ENCODE measurements at places on chromosomes 12 and 14.

DNA sequence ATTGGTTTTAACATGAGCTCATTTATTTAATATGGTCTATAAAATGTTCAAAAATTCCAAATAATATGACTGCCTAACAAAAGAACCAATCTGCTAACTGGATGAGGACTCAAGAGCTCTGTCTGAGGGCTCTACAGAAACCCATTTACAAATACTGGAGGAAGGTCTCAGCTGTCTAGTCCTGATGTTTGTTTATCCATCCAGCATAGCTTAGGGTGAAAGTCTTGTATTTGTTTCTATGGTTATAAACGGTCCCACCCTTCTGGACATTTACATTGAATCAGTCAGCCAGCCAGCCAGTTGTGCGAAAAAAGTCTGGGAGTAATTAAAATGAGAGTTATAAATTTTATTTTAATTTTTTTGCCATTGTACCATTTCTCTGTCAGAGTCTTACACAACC, 220.7 kb downstream of the BMP4 start:
- no peak for DNase-seq

- no peak for DNase-seq
These were observed 364.1 kb downstream of the EGLN3 start for GRCh38 chr14:33586806-33587205.

- no peak for DNase-seq
These were observed 24.2 kb downstream of the FGD4 start for GRCh38 chr12:32423559-32423958.

- DNase-seq: peak; percentile 8
These were observed 1.2 kb downstream of the USP30 start for GRCh38 chr12:109053382-109054123.

DNA sequence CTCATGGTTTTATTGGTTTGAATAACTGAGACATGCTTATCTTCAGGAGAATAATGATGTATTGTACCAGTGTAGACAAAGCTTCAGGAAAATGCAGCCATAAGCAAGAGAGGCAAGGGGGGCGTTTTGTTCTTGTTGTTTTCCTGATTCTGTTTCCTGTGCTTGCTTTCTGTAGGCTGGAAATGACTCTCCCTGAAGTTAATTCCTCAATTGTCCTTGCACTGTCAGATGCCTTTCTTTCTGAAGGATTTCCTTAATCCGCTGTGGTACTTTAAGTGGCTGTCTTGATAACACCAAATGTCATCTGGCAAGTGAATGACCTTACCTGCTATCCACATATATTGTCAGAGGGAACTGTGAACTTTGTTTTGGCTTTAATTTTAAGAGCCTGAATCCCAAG, 220.0 kb downstream of the NEDD1 start:
- DNase-seq: no peak

- no peak for DNase-seq
These were observed 104.5 kb downstream of the PRKAB1 start for GRCh38 chr12:119772431-119772830.

DNA sequence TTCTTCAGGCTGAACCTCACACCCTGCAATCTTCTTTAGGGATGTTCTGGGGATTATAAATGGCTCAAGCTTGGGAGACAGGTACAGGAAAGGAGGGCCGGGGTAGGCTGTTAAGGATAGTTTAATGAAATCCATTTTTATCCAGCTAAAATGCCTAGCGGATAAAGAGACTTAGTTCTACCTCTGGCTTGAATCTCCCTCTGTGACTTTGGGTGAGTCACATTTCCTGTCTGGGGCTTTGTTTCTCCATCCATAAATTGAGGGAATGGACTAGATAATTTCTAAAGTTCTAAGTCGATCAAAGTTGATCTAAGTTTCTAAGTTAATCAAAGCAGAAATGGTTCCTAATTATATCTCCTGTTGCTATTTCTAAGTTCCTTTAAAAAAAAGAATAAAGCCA, 319.6 kb upstream of the E2F7 start:
- no peak for DNase-seq

GRCh38 chr12:95083471-95083870, 10.1 kb upstream of the NR2C1 start:
- DNase-seq: no peak

GRCh38 chr14:68921666-68922065, 57.4 kb downstream of the ACTN1 start:
- DNase-seq: no peak

DNA sequence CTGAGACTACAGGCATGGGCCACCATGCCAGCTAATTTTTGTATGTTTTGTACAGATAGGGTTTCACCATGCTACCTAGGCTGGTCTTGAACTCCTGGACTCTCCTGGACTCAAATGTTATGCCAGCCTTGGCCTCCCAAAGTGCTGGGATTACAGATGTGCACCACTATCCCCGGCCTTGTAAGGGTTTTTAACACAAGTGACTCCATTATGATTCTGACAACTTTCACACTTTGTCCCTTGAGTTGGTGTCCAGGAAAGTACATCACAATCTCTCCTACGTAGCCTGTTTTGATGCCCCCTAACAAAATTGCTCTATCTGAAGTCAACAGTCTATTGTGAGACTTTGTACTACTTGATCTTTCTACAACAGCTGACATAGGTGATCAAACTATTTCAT, 11.4 kb upstream of the METAP2 start:
- DNase-seq: no peak

DNA sequence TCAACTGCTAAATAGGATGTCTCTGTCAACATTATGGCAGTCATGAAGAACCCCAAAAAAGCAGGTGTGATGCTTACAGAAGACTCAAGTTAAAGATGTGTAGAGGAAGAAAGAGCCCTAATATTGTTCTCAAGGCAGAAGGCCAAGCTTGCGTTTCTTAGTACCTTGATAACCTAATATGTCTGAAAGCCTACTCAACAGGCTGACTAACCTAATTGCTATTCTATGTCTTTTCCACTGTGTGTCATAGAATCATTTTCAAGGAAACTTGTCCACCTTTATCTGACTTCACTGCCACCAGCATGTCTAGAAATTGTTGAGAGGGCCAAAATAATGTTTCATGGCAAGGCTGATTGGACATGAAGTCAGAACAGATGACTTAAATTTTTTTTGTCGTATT, 373.2 kb downstream of the BTG1 start:
- DNase-seq: no peak

GRCh38 chr12:114681116-114681871, 2.7 kb downstream of the TBX3 start:
- DNase-seq: no peak

GRCh38 chr12:108950991-108951739, 69.7 kb downstream of the SVOP start:
- DNase-seq: peak; percentile 62

GRCh38 chr14:95507174-95507573, 9.3 kb downstream of the SYNE3 start:
- DNase-seq: no peak

DNA sequence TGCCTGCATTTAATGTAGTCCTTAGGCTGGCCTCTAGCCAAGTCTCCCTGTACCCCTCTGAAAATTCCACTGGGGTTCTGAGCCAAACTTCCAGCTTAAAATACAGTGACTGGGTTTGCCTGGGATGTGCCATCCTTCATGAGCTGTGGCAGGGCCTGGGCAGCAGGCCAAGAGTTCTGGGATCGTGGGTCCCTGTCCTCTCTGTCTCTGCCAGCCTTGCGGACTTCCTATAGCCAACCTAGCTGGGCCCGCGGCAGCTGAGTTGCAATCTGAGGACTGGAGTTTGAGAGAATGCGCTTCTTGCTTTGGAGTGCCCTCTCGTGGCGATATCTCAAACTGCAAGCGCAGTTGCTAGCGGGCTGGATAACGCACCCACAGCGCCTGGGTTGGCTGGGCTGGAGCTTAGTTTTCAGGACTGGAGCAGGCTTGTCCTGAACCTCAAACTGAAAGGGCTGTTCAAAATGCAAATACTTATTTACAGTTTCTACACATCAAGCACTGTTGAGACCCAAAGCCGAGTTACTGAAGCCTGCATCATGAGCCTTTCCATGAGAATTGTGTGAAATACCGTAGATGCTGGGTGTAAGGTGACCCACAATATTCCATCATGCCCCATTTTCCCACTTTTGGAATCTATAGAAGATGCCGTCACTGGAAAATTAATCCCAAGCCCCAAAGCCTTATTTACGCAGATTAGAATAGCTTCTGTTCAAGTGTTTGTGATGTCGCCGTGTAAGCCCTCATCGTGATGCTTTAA, 7.3 kb upstream of the IFI27L2 start:
- DNase-seq: peak; percentile 78

DNA sequence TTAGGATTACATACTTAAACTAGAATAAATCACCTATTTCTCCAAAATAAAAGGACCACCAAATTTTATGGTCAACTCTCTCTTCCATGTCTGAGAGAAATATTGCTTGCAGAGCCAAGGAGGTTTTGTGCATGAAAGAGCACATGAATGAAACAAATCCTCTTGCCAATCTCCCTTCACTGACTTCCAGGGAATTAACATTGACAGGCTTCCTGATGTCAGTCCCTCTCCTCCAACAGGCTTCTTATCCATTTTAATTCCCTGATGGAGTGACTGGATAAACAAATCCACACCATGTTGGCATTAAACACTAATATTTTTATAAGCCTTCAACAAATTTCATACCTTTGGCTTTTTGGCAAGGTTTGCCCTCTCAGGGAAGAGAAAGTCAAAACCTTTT, 45.3 kb upstream of the CNTN1 start:
- no peak for DNase-seq

- DNase-seq: no peak
These were observed 30.6 kb upstream of the GALNT9 start for GRCh38 chr12:132359971-132360370.

DNA sequence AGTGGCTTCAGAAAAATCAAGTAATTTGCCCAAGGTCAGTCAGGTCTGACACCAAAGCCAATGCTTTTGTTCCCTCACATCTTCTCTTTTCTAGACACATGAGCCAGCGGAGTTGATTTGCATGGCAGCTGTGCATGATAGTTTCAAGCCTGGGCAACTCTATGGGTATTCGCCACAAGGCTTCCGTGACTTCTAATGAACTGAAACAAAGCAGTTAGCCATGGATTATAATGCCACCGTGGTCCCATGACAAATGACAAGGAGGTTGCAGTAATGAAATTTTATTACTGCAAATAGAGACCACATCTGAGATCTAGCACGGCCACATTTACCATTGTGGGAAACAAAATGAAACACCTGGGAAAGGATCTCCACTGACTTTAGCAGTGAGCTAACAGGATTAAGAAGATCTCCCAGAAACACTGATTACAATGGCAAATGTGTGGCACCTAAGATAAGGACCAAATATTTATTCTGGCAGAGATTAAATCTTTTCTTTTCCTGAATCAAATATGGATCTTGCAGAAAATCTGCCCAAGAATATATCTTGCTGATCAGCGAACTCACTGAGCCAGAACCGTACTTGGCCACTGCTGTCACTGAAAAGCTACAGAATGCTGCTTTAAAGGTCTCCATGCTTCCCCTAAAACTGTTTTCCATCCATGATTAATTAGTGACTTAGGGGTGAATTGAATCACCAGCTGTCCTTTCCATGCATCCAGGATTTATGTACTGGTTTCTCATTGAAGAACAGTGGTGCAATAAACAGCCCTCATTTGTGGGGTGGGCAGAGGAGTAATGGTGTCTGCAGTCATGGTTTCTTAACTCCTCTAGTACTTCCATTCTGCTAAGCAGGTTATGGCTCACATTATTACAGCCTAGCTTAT, 551.0 kb downstream of the DIO2 start:
- no peak for DNase-seq

GRCh38 chr14:23366426-23366921, 1.5 kb upstream of the EFS start:
- no peak for DNase-seq

DNA sequence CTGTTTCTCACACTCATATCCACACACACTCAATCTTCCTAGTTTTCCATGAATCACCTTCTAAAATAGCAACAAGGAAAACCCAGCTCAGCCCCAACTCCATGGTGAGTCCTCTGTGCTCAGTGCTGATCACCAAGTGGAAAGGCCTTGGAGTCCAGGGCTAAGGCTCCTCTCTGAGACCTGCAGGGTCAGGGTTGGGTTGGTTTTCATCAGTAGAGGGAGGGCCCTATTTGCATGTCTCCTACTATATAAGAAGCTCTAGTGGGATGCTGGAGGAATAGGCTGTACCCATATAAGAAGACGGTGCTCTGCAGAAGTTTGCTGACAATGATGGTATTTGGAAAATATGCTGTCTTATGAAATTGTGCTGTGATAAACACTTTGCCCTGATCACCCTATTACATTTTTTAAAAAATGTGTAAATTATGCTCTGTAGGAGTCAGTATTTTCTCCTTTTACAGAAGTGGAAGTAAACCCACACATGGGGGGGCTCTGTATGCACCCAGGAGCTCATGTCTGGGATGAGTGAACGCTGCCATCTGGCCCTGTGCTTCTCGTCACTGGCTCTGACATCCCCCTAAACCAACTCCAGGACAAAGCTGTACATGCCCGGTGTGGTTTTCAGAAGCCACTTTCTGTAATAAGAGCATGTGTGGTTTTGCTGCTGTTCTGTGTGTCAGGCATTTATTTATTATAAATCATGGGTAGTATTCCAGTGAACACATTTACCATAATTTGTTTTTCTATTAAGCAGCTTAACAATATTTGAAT, 536.3 kb downstream of the TMEM121 start:
- peak; percentile 90 for DNase-seq

DNA sequence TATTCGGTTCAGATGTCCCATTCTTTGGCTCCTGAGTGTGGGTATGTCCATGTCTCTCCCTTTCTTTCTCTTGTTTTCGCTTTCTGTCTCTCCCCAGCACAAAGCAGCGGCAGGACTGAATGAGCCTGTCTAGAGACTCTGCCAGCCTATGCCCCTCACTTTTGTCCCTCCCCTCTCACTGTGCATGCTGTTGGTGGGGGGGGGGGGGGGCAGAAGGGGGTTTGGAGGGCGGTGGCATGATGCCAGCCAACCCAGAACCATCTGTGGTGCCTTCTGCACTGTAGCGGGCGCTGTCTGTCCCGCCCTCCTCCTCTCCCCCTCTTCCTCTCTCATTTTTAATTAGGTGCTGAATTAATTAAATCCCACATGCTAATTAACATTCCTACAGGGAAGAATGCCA, 17.7 kb downstream of the NGDN start:
- DNase-seq: no peak

DNA sequence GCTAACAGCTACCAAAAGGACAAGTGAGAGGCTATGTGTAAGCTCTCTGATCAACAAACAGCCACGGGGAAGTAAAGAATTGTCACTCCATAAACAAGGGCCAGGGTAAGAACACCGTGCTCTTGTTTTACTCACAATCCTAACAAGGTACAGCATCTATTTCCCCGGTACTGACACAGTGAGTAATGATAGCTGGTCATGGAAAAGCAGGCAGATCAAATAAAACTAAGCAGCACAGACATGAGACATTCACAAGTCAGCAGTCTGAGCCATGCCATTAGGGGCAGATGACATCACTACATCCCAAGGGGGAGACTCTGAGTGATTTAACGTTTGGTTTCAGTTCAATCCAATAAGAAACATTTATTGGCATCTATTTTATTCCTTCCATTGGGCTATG, 54.4 kb downstream of the ARL6IP4 start:
- no peak for DNase-seq

DNA sequence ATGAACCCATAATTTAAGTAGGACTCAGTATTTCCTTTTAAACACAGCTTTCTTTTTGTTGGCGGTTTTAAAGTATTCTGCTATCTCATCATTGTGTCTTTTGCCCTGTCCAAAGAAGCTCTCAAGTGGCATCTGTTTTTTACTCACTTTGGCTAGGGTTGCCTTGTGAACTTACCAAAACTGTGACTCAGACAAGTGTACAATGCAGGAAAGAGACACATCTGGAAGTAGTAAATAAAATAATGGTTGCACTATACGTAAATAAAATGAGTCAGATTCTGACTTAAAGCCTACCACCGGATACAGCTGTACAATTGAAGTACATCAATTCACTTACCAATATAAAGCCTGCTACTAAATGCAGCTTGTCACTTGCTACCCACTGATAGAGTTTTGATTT, 619.2 kb upstream of the LRFN5 start:
- no peak for DNase-seq

Measured in DND-41 (cell line).